Stimulated activated CD4-positive, alpha-beta T cell treated with anti-CD3 and anti-CD28 coated beads, Interleukin-15, amount 100 ng/mL, for 1 hour (primary cell): ENCODE measurements at places on chromosomes 7 and 10.

GRCh38 chr10:117294039-117294645 is 53.2 kb downstream of the SLC18A2 start:
- no peak for DNase-seq

DNA sequence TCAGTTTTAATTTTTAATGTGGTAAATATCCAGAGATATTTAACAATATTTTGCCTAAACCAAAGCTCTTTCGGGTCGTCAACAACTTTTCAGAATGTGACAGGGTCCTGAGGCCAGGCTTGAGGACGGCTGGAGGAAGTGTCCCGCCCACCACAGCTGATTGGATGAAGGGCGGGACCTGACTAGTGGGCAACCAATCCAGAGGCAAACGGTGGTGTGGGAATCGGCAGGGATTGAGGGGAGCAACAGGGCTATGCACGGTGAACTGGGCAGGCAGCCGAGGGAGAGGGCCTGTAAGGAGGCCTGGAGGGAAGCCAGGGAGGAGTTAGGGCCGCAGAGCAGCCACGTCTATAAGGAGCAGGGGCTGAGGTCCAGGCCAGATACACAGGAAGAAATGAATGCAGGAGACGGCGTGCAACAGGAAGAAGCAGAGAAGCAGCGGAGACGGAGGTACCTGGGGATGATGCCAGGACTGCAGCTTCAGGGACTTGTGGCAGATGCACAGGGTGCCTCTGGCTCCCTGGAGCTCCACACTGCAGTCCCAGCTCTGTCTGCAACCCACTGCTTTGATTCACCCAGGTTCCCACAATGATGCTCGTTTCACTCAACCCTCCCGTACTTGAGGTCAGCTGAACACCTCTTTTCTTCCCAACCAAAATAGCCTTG is 46.1 kb upstream of the ZMIZ1 start:
- no peak for DNase-seq

- DNase-seq: no peak
Measured at GRCh38 chr10:88154596-88155250, 291.3 kb downstream of the PTEN start.

- no peak for DNase-seq
Measured at GRCh38 chr10:123464430-123465323, 201.5 kb upstream of the GPR26 start.

- no peak for DNase-seq
Measured at GRCh38 chr10:77582710-77583115, 54.9 kb downstream of the KCNMA1 start.

GRCh38 chr10:118310822-118311221 is 31.3 kb downstream of the FAM204A start:
- DNase-seq: no peak

DNA sequence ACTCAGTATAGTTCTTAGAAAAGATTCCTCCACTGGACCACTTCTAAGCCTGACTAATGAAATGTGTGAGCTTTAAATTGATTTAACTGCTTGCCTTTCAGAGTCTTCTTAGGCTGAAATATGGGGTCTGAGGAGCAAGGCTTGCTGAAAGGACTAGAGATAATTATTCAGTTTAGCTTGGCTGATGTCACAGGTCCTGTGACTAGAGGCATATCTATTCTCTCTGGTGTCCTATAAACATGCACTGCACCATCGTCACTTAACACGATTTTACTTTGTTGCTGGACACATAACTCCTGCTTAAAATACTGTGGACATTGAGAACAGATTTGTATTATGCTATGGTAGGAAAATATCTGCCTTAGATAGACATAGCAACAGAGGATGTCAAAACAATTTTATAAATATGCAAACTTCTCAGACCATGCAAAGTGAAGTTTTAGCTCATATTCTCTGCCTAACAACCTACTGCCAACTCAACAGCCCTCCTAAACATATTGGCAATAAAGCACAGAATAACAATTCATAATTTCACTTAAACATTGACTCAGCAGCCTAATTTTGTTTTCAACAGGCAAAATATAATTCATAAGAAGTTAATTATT is 80.2 kb downstream of the RNF133 start:
- DNase-seq: no peak

DNA sequence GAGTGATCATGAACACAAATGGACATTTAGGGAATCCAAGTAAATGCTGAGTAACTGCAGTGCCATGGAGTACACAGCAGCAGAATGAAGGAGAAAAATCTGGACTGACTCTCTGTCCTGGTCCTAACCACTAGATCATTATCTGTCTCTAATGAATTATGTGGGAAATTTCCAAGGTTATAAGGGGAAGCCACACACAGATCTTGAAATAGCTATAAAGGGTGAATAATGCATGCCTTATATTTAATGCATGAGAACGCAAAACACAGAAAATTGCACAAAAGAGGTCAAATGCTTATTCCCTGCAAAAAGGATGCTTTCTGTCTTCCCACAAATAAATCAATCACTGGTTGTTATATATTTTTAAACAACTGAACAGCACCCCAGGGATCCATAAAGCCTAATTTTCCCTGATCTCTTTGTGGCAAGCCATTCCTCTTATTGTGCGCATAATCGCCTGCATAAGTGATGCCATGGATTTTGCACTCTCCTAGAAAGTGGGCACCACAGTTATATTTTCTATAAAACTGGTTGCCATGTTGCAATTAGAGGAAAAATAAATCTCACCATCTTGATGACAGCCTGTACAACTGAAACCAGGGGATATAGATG is 201.8 kb downstream of the XPNPEP1 start:
- DNase-seq: no peak

DNA sequence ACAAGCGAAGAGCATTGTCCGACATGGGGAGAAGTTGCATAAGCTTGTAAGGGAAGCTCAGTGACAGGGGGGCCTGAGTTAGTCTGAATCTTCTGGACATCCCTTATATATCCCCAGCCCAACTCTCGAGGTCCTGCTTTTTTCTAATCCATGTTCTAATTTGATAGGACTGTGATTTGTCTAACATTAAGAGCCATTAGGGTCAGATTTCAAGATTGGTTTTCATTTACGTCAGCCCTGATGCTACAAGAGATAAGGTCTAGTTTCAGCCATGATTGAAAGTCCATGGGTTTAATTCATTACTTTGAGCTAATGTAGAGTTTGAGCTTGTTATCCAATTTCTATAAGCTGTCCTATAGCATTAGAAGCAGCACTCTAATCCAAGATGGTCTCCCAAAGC is 20.3 kb downstream of the TLX1 start:
- DNase-seq: no peak

- no peak for DNase-seq
Measured at GRCh38 chr10:58280477-58280876, 11.5 kb downstream of the CISD1 start.

DNA sequence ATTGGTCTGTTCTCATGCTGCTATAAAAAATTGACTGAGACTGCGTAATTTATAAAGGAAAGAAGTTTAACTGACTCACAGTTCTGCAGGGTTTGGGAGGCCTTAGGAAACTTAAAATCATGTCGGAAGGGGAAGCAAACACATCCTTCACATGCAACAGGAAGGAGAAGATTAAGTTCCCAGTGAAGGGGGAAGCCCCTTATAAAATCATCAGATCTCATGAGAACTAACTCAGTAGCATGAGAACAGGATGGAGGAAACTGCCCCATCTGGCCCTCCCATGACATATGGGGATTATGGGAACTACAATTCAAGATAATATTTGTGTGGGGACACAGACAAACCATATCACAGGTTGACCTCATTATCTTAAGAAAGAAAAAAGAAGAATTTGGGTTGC is 134.5 kb downstream of the PPP1R3A start:
- no peak for DNase-seq

DNA sequence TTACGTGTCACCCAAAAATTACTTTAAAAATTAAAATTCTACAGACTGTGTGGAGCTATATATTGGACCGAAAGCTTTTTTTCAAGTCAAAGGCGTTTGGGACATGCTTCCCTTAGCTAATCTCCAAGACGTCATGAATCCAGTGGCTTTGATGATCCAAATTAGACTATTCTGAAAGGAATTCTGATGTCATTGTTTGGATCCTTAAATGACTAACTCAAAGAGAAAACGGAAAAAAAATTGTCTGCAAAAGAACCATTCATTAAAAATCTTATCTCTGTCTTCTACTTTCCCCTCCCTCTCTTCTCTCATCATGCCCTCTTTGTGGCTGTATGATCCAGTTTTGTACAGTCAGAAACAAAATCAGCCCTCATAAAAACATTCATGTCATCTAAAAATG is 161.8 kb downstream of the ETV1 start:
- DNase-seq: no peak

DNA sequence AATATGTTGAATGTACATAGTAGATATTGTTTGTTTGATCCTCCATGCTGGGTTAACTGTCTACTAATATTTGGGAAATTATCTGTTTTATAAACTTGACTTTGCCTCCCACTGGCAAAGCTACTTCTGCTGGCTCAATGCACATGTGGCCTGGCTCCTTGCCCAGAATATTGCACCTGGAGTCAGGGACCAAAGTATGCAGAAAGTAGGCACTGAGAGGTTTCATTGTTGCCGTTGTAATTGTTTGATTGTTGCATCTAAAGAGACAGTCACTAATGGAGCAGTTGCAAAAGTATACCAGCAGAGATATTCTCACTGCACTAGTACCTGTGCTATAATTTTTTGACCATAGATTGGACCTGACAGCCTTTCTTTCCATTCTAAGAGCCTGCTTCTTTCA is 137.8 kb upstream of the CNTNAP2 start:
- DNase-seq: no peak

DNA sequence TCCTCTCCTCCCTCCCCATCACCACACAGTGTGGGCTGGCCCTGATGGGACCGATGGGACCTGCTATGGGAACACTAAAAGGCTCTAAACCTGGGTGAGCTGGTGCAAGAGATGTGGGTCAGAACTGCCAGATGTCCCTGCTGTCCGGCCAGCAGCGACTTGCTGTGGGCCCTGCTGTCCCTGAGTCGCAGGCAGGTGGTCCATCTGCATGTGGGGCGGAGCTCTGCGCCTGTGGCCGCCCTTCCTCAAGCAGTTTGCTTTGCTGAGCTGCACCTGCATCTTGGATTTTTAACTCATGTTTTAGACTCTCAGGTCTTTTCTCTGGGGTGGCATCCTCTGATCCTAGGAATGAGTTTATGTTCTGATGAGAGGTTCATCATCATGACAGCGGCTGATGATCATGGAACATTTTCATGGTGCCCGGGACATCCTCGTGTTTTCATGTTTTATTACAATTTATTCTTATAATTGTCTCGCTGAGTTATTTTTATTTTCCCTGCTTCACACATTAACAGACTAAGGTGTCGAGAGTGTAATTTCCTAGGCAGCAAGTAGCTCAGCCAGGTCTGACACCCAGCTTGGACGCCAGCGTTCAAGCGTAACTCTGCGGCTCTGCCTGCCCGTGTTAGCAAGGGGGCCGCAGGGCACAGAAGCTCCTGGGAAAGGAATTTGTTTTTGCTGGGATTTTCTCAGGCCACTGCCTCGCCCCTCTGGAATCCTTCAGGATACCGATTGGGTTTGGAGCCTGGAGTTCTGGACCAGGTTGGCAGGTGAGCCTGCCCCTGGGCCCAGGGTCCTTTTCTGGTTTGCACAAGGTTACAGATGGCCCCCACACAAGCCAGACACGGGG is 615.2 kb upstream of the FOXK1 start:
- no peak for DNase-seq

DNA sequence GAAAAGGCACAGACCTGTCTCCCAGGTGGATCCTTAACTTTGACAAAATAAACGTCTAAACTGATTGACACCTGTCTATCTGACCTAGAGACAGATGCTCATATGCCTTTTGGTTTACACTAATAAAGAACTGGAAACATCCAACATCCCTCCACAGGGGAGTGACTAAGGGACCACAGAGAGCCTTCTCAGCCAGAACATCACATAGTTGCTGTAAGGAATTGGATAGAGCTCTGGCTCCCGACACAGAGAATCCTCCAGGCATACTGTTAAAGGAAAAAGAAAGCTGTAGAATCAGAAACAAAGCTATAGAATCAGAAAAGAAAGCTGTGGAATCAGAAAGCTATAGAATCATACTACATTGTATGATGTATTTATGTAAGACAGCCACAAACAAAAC is 258.8 kb downstream of the STK31 start:
- no peak for DNase-seq
